ENCODE measurements at places on chromosomes 3 and 15. TPM values are rescaled to one million over a fixed set of nuclear protein-coding genes. Genes with fewer than 3 reads are reported as not detected.

ESYT3 gene
- not detected for total RNA-seq

DNA sequence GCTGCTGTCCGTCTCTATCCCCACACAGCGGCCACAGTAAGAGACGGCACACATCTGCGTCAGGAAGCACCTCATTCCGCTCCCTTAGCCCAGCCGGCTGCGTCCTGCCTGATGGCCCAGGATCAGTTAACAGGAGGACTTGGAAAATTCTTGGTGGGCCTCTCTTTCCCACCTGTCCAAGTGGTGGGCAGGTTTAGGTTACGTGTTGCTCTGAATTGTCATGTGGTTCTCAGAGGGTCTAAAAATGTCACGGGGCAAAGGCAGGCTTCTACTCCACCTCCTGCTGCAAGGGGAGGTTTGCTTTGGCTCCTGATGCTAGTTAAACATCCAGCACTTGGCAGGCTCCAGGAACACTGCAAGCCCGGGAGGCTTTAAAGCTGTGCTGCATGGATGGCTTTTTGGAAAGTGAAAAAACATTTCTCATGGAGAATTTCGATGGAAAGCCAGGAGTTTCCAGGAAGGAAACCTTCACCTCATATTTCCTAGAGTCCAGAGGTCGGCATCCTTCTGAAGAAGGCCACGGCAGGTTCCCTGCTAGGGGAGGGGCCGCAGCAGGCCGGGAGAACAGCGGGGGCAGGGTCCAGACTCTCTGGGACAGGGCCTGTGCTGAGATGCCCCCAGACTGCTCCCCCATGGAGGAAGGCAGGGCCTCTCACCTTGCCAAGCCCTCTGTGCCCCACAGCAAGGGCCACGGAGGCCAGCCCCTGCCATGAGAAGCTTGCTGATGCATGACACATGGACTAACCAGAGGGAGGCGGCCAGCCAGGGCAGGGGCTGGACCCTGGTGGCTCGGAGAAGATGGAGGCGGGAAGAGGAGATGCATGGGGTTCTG lies 10.8 kb downstream of the CTSH start:
- H3K27me3 ChIP-seq, result no peaks in the 10 kb centered on the region
- H3K4me3 ChIP-seq, result no peak overlapping the region
- peaks cover 6% of the 10 kb centered on the region for H3K36me3 ChIP-seq
- H3K4me1 ChIP-seq, result peaks cover 20% of the 10 kb centered on the region
- no peak overlapping the region for H3K27ac ChIP-seq
- DNase-seq, result no peak

GRCh38 chr3:182583545-182583944 lies 209.8 kb upstream of the ATP11B start:
- no peak overlapping the region for H3K27ac ChIP-seq
- DNase-seq, result no peak
- no peaks in the 10 kb centered on the region for H3K27me3 ChIP-seq
- no peaks in the 10 kb centered on the region for H3K4me1 ChIP-seq
- no peaks in the 10 kb centered on the region for H3K36me3 ChIP-seq

DNA sequence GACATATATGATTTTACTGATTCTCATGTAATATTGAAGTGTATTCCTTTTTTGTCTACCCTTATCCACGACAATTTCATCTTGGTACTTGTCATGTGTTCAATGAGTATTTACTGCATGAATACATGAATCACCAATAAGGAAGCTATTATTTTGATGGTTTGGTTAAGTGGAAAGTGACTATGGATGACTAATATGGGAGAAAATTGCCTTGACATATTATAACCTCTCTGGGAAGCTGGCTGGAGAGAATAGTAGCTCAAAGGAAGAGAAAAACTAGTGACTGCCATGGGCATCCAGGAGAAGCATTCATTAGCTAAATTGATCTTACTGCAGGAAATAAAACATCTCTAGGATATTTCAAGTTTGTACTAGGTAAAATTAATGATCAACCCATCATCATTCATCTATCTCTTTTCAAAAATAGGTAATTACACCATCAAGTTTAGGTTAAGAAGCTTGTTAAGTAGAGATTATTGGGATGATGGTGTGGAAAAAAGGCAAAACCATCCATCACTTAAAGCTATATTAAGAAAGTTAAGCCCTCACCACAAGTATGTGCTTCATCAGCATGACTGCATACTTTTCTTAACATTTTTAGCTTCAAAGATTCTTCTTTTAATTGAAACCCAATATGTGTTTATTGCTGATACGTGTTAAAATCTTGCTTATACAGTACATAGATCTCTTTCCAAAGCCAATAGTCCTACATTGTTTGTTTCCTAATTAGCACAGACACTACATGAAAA lies 455.2 kb upstream of the ARPP21 start:
- no peaks in the 10 kb centered on the region for H3K36me3 ChIP-seq
- no peaks in the 10 kb centered on the region for H3K27me3 ChIP-seq
- no peaks in the 10 kb centered on the region for H3K4me1 ChIP-seq
- DNase-seq, result no peak
- H3K4me3 ChIP-seq, result no peak overlapping the region

DNA sequence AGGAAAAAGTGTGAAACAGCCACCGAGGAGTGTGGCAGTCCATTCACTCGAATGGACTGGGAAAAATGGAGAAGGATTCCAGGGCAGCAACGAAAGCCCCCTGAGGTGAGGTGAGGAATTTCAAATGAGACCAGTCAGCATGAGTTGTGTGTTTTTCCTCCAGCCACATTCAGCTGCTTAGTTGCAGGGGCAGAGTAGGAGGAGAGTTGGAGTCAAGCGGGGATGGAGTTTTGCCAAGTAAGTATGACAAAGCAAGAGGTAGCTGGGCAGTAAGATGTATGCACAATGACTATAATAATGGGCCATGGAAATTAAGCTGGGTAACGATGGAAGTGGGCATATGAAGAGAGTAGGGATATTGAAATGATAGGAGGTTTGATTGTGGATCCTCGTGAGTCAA lies 64.4 kb downstream of the CCDC54 start:
- no peaks in the 10 kb centered on the region for H3K27me3 ChIP-seq
- no peak for DNase-seq
- no peaks in the 10 kb centered on the region for H3K4me1 ChIP-seq
- no peak overlapping the region for H3K4me3 ChIP-seq
- H3K36me3 ChIP-seq, result no peaks in the 10 kb centered on the region
